Lung microvascular endothelial cell (primary cell): ENCODE measurements at places on chromosomes 16 and 17.

DNA sequence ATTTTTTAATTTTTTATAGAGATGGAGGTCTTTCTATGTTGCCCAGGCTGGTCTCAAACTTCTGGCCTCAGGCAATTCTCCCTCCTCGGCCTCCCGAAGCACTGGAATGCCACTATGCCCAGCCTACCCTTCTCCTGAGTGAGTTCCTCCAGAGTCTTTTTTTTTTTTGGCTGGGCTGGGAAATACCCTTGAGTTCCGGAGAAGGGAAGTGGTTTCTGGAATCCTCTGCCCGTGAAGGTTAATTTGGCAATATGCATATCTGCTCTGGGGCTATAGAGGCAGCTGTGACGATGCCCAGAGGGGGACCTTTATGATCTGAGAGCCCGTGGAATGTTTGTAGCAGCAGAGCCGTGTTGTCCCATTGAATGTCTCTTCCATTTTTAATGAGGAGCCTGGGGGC, 217.5 kb downstream of the RBFOX1 start:
- no peak for DNase-seq

GRCh38 chr16:50473356-50473945, 74.7 kb upstream of the NKD1 start:
- no peak for DNase-seq

- DNase-seq: no peak
These were observed 424.6 kb upstream of the C16orf82 start for GRCh38 chr16:26642047-26642664.

- DNase-seq: no peak
These were observed 311.1 kb downstream of the XYLT1 start for GRCh38 chr16:17159617-17160016.

DNA sequence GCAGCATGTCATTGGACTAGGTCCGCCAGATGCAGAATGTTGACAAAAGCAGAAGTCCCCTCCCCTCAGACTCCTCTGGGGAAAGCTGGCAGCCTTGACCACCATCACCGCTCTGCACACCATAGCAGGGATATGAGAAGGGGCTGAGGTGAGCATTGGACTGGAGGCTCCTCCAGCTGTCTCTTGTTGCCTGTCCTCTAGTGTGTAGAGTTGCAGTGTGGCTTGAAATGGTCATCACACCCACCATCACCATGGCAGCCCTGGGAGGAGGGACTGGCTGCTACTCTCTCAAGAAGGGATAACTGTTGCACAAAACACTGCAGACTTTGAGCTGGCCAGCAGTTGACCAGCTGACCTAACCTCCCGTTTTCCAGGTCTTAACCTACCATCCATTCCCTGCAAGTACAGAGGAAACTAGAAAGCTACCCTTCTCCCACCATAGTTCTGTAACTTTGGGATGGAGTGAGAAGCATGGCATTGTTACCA, 38.3 kb downstream of the HLF start:
- no peak for DNase-seq

- DNase-seq: peak; percentile 10
These were observed 187.4 kb downstream of the C16orf95 start for GRCh38 chr16:87129771-87130170.

GRCh38 chr17:27760069-27760885, 40.1 kb downstream of the NOS2 start:
- DNase-seq: peak; percentile 58

DNA sequence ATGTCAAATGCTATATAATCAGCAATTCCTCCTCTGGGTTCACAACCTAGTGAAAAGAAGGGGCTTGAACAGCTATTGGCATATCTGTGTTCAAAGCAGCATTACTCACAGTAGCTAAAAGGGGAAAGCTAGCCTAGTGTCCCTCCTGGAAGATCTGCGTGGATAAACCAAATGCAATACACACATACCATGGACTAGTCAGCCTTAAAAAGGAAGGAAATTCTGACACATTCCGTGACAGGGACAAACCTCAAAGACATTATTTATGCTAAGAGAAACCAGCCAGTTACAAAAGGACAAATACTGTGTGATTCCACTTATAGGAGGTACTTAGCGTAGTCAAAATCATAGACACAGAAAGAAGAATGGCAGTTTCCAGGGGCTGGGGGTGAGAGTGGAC, 90.1 kb downstream of the XYLT1 start:
- peak; percentile 64 for DNase-seq

GRCh38 chr17:78433780-78434335, 55.4 kb downstream of the PGS1 start:
- DNase-seq: no peak

DNA sequence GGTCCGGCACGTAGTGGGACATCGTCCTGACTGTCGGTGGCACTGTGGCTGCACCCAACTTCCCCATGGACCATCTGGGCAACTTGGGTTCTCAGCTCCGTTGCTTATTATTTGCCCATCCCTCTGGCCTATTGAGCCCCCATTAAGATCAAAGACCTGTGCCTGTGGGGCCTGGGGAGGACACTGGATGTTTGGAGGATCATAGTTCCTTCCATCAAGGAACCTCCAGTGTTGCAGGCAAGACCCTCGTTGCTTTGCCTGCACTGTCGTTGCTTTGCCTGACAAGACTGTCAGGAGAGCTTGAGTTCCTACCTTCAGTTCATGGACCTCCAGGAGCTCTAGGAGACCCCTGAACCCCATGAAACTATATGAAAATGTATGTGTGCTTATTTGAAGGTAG, 127.2 kb downstream of the CCDC144A start:
- DNase-seq: no peak

GRCh38 chr16:27826893-27827289, 236.6 kb downstream of the GSG1L start:
- no peak for DNase-seq

- DNase-seq: no peak
These were observed 128.1 kb downstream of the AIPL1 start for GRCh38 chr17:6306820-6307219.

GRCh38 chr17:57033296-57033695, 51.8 kb upstream of the AKAP1 start:
- DNase-seq: peak; percentile 72

DNA sequence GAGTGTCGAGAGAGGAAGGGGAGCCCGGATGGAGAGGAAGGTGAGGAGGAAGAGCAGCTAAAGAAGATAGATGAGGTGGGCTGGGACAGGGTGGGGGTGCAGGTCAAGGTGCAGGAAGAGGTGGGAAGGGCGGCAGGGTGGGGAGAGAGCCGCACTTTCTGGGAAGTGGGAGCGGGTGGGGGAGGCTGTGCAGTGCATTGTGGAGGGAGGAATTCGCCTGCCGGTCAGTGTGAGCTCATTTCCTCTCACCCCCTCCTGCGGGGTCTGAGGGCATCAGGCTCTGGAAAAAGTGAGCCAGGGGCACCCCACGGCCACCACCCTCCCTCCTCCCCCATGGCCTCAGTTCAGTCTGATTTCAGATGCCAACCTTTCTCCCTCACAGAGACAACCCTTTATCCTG, 2.5 kb upstream of the ARHGAP23 start:
- DNase-seq: peak; percentile 68
